Fibroblast of villous mesenchyme (primary cell): ENCODE measurements at places on chromosomes 6 and 20. TPM values are rescaled to one million over a fixed set of nuclear protein-coding genes. Genes with fewer than 3 reads are reported as not detected.

Gene SNAP25
- 2.9 and 8.6 TPM in 2 replicates for total RNA-seq

Gene THBS2
- total RNA-seq: 374 and 478 TPM in 2 replicates

DNA sequence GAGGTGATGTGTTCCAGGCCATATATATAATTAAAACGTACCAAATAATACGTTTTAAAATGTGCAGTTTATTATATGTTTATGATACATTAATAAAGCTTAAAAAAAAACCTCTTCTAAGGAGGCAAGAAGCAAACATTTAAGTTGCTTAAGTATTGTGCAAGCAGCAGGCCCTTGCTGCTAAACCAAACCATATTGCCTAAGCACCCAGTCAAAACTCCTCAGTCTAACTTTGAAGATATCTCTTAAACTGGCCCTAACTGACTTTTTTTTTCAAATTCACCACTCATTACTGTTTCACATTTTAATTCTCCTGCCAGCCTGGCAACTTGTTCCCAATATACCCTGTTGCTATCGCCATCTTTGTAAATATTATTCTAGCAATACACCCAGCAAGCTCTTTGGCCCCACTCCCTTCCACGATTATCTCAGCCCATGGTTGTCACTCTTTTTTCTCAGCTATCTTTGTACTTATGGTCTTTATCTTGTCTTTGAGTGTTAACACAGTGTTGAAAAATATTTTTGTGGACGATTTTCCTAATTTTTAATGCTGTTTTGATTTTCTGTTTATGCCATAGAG lies 60.9 kb downstream of the C6orf58 start:
- peak; percentile 46 for DNase-seq

Gene ENPP3
- under 0.01 TPM in 1 of 2 replicates, not detected in the other for total RNA-seq

Gene SLC22A7
- total RNA-seq: not detected in 2 replicates

Gene RHAG
- total RNA-seq: not detected in 2 replicates

Gene TFAP2A
- total RNA-seq: 2.6 and 13.8 TPM in 2 replicates

GRCh38 chr6:102895683-102896082 lies 1502.2 kb downstream of the GRIK2 start:
- DNase-seq: no peak

DNA sequence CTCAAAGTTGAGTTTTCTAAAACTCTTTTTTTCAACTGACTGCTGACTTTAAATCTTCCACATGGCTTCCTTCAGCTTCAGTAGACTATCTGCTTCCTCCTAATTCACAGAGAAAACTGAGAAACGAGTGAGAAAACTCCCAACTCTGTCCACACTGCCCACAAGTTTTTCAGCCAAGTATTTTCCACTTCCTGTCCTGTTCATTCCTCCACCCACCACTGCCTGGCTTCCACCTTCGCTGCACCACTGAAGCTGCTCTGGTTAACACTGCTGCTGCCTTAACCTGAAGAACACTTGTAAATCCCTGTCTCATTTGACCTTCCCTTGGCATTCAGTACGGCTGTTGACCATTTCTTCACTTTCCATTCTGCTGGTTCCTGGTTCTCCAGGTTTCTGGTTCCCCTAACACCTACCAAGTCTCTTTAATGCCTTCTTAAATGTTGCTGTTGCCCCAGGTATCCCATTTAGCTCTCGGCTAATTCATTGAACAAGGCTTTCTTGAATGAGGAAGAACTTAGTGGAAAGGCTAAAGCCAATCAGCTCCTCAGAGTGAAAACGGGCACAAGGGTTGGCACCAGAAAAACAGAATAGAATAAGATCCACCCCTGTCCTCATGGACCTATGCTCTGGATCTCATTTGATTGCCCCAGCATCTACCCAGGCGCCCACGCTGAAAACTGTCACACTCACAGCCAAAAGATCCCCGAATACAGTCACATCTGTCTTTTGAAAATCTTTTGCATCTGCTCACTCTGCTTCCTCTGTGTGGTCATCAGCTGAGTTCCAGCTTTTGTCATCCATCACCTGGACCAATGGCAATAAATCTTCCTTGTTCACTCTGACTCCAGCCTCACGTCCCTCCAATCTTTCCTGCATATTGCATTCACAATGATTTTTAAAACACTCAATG lies 104.4 kb upstream of the TAB2 start:
- no peak for DNase-seq

DNA sequence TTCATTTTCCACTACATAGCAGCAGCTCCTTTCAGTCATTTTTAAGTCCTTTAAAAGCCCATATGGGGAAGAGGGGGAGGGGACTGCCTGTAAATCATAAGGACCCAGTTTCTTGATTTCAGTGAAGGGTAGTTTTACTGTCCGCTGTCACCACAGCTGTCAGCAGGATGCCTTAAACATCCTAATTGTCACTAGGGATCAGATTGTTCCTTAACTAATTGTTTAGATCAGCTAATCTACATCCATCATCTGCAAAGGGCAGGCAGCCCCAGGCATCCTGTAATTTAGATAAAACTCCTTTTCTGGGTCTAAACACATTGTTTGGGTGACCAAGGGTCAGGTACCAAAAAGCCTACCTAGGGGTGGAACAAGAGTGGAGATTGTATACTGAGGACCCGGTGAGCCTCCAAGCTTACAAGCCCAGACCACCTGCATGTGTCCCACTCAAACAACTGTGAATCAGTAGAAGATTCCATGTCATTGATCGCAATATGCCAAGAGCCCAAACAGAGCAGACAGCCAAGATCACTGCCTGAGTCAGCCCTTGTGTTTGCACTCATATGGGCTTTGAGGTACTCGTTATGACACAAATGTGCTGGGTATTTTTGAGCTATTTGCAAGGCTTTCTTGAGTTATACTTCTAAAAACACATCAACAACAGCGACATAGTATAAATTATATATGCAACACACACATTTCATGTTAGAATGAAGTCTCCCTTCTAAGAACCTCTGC lies 198.7 kb upstream of the CEP162 start:
- no peak for DNase-seq

DNA sequence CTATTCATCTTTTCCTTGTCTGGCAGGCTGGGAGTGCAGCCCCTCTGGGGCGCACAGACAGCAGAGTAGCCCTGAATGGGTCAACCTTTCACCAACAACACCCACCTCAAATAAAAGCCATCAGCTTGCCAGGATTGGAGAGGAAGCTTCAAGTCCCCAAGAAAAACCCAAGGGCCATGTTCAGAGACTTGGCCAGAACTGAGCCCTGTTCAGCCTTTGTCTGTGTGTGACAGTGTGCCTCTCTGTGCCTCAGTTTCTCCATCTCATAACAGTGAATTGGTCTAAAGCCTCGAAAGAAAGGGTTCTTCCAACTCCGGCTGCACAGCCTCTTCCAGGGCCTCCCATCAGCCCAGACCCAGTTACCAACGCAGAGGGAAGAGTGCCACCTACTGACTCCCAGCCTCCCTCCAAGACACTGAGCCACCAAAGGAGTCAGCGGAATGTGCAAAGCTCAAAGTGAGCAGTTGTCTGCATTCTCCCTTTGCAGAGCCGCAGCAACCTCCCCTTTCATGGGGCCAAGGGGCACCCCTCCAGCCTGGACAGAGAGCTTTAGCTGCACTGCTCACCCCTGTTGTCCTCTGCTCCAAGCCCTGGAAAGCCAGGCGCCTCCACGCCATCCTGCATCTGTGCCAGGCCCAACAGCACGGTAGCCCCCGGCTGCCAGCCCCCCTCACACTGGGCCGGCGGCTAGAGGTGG lies 82.7 kb upstream of the TOP1 start:
- peak; percentile 63 for DNase-seq

GRCh38 chr20:63555661-63556381 lies 1.9 kb downstream of the FNDC11 start:
- no peak for DNase-seq

DNA sequence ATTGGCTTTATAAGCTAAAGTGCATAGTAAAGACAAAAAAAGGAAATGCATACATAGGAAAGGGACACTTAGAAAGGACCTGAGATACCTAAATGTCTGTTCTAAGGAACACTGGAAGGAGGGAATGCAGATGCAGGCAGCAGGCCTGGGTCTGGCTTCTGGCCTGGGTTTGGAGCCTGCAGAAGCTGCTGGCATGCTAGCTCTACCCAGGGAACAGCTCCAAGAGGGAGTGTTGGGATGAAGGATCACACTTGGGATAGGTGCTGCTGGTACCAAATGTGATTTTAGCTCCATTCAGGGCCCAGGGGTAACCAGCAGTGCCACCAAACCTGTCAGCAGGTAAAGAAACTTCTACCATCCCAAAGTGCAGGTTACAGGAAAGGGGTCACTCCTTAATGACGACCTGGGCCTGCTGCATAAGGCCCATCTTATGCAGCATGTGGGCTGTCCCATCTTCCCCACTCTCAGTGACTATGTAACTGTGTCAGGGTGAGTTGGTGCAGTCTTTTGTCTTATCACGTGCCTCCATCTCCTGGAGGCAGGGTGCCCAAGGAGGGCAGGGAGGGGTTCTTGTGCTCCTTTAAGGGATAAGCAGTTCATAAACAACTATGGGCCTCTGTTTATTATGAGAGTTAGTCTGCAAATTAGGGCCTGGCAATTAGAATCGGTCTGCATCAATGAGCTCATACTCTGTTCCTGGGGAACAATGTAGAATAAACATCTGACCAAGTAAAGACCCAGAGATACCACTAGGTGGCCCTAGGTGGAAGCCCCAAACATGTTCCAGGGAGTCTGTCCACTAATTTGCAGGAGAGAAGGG lies 26.9 kb downstream of the DDX27 start:
- peak; percentile 61 for DNase-seq

DNA sequence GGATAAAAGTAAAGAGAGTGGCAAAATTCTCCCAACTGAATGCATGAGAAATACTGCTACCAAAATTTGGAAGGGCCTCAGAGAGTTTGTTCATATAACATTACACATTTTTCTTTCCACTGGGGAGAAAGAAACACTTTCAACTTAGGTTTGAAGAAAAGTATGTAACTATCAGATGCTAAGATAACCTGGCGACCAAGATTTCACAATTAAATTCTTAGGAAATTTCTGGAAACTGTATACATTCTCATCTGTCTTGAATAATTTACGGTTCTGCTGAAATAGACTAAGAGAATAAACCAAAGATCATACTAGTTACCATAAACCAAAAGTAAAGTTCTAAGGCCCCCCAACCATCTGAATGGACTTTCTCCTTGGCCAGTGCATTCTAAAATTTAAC lies 413.0 kb upstream of the RUNX2 start:
- peak; percentile 23 for DNase-seq

Gene TCF21
- under 0.01 and 1.3 TPM in 2 replicates for total RNA-seq

Gene GNAS-AS1
- total RNA-seq: 0.43 and 0.64 TPM in 2 replicates

Gene BIRC7
- 0.32 TPM in 1 of 2 replicates, not detected in the other for total RNA-seq

Gene FABP7
- not detected in 2 replicates for total RNA-seq

Gene GTSF1L
- total RNA-seq: not detected in 2 replicates

Gene CLVS2
- not detected in 2 replicates for total RNA-seq

Gene MEP1A
- not detected in 2 replicates for total RNA-seq

DNA sequence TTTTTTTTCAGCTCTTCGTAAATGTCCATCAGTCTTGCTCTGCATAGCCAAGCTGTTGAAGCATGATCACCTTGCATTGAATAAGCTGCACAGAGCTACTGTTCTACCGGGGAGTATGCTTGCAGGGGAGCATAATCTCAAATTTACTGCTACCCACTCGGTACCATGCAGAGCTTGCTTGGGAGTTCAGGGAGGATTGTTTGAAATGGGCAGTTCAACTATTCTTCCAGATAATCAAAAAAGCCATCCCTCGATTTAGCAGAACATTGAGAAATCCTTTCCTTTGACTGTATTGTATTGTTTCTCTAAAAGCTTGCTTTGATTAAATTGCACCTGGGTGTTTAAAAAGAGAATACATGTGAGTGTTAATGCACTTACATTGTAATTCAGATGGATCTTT lies 332.6 kb downstream of the UTRN start:
- DNase-seq: no peak

Gene SPEF1
- total RNA-seq: under 0.01 and 0.32 TPM in 2 replicates

Gene PCSK2
- total RNA-seq: not detected in 2 replicates

Gene SAPCD1
- total RNA-seq: 0.43 and 1.3 TPM in 2 replicates

Gene NUP153
- total RNA-seq: 33.2 and 44.5 TPM in 2 replicates

GRCh38 chr6:45736134-45736533 lies 279.5 kb downstream of the CLIC5 start:
- DNase-seq: no peak

- peak; percentile 61 for DNase-seq
These were observed 2.4 kb upstream of the PPP1R3G start for GRCh38 chr6:5082487-5083306.

Gene C4B
- total RNA-seq: 6.8 and 9.9 TPM in 2 replicates

GRCh38 chr6:69988458-69989126 lies 122.2 kb downstream of the COL19A1 start:
- DNase-seq: no peak

DNA sequence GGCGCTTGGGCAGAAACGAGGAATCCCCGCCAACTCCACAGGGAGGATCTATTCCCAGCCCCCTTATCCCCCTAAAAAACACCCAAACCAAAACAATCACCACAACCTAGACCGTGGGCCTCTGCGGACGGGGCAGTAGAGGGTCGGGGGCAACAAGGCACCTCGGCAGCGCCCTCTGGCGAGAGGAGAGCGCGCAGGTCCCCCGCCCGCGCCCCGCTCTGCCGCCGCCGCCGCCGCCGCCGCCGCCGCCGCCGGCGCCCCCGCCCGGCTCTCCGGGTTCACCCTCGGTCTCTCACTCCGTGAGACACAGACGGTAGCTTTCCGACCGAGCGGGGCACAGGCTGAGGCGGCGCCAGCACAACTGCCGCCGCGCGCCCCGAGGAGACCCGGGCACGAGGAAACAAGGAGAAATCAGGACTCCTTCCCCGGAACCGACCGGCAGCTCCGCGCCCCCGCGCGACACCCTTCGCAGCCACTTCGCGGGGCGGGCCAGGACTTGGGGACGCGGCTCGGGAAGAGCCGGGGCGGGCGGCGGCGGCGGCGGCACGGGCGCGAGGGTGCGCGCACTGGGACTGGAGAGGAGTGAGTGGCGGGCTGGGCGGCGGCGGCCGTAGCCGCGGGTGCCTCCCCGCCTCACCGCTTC lies at the start of gene SLC35F1:
Gene SLC35F1 (plus strand): TSS at position 307 of the 643 bp plus-strand sequence.
- peak; percentile 22 for DNase-seq

- peak; percentile 93 for DNase-seq
These were observed 25.6 kb upstream of the AHI1 start for GRCh38 chr6:135522965-135523692.

DNA sequence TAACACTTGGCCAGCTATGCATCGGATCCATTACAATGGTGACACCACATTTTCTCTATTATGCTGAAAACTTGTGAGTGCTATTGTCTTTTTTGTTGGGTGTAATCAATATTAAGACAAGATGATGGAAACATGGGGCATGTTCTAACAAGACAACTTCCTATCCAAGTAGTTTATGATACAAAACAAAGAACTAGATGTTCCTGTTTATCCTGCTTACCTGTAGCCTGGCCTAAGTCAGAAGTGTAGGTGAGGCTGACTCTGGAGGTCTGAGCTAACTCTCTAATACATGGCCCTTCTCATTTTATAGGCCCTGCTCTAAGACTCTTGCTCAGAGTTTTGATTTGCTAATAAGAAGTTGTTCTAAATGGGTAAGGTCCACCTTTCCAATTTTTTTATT lies 242.4 kb upstream of the STXBP5 start:
- DNase-seq: no peak

DNA sequence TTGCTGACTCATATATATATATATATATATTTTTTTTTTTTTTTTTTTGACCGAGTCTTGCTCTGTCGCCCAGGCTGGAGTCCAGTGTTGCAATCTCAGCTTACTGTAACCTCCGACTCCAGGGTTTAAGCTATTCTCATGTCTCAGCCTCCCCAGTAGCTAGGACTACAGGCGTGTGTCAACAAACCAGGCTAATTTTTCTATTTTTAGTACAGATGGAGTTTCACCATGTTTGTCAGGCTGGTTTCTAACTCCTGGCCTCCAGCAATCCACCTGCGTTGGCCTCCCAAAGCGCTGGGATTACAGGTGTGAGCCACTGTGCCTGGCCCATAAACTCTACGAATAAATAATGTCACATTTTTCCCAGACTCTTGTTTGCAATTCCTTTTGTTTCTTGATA lies 4.8 kb downstream of the LRP11 start:
- peak; percentile 93 for DNase-seq

- DNase-seq: no peak
These were observed 377.0 kb downstream of the CDH4 start for GRCh38 chr20:61628901-61629601.
